Esophagus squamous epithelium (tissue), 5 donors: ENCODE measurements at places on chromosomes 5 and 9. TPM values are rescaled to one million over a fixed set of nuclear protein-coding genes. Genes with fewer than 3 reads are reported as not detected.

DNA sequence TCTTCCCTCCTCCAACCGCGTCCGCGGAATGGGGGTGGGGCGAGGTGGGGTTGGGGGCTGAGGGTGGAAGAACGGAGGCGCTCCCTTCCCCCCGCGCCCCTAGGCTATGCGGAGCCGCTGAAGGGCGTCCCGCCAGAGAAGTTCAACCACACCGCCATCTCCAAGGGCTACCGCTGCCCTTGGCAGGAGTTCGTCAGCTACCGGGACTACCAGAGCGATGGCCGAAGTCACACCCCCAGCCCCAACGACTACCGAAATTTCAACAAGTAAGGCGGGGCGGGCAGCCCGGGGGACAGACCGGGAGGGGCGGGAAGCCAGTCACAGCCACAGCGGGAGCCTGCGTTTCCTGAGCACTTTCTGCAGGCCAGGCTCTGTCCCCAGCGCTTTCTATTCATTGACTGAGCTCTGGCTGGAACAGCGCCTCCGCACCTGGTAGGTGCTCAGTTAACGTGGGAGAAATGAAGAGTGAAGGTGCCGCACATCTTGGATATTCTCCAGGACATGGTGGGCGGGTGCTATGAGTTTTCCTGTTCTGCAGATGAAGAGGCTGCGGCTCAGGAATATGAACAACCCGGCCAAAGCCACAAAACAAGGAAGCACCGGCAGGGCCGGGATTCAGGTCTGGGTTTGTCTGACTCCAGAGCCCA, 11.3 kb downstream of the MYOZ3 start:
- no peak for DNase-seq

GRCh38 chr9:110426052-110426709, 88.5 kb upstream of the TXNDC8 start:
- no peak for DNase-seq

DNA sequence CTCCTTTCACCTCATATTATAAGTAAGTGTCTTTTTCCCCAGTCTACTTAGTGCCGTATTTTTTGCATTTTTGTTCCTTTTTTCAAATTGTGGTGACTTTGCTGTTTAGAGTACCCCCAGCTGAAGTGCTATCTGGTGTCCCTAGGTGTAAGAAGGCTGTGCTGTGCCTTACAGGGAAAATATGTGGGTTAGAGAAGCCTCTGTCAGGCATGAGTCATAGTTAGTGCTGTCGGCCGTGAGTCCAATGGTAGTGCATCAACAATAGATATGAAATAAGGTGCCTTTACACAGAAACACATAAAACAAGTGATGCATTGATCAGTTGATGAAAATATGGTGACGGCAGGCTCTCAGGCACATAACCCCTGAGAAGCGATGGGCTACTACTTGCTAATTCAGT, 20.1 kb downstream of the SYK start:
- no peak for DNase-seq

GRCh38 chr5:16675806-16676205, 59.0 kb upstream of the RETREG1 start:
- DNase-seq, result no peak

- no peak for DNase-seq
These were observed 28.1 kb downstream of the IL7R start for GRCh38 chr5:35884773-35885172.

DNA sequence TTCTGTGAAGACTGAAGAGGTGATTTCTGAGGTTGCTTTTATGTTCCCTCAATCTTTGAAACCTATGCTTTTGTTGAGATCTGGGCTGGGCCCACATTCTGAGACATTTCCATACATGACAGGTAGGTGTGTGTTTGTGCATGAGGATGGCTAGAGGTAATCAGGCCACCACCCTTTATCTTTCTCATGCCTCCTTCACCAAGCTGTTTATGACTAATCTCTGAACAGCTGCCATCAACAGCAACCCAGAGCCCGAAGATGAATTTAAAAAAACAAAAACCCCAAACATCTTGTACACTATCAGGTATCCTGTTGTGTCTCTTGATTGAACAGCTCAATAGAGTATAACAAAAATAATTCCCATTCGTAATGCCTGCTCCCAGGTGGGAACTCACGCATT, 12.6 kb upstream of the C5orf46 start:
- no peak for DNase-seq

GRCh38 chr5:53027913-53028312, 38.8 kb downstream of the ITGA2 start:
- DNase-seq, result no peak

GRCh38 chr9:94639061-94639998, at the start of gene FBP1:
TSS of gene FBP1 (minus strand) at chr9:94639518. CDS start at chr9:94639310, 208 bp downstream.
- no peak for DNase-seq

DNA sequence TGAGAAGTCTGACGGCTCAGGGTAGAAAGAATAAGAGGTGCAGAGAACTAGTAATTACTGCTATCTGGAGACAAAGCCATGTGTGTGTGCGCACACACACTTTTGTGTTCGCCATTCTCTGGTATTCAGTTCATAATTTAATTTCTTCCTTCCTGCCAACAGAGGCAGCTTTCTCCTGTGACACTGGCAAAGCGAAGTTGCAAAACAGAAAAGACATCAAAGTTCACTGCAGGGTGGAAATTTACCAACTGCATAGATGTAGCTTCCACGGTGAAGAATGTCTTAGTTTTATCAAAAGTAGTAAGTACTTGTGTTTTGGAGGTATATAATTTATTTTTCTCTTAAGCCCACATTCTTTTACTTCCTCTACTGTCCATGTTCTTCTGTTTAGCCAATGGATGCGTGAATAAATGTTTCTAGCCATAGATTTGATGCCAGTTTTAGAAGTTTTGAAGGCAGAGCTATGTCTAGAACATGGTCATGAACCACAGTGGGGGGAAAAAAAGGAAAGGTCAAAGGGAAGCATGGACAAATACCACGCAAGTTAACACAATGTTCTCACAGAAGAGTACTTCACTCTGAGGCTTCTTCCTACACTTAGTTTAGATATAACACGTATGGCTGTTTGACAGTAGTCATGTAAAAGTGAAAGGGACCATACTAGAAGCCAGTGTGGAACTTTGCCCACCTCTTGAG, 536.5 kb upstream of the GRIA1 start:
- DNase-seq, result no peak

DNA sequence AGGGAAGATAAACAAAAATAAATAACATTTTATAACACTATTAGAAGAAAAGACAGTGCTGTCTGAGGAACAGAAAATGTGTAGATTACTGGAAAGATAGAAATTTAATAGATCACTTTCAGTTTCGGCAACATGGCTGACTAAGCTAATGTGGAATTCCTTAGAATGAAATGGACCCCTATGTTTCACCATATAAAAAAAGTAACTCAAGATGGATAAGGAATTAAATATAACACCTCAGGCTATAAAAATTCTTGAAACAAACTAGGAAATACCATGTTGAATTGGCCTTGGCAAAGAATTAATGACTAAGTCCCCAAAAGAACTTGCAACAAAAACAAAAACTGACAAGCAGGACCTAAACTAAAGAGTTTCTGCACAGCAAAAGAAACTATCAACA, 558.3 kb downstream of the CHSY3 start:
- DNase-seq, result no peak

DNA sequence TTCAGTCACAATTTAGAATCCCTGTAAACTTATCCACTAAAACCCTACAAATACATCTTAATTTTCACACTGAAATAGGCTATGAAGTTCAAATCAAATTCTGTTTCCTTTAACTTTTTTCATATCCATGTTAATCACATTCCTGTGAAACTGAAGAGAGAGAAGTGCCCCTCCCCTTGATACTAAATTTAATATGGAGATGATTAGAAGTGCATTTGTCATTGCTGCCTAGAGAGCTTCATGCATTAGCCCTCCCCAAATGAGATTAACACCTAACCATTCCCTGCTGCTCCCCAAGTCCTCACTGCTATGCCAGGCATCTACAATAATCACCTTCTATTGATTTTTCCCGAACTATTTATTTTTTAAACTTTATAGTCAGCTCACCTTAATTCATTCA, 85.1 kb upstream of the SPOCK1 start:
- DNase-seq, result no peak

DNA sequence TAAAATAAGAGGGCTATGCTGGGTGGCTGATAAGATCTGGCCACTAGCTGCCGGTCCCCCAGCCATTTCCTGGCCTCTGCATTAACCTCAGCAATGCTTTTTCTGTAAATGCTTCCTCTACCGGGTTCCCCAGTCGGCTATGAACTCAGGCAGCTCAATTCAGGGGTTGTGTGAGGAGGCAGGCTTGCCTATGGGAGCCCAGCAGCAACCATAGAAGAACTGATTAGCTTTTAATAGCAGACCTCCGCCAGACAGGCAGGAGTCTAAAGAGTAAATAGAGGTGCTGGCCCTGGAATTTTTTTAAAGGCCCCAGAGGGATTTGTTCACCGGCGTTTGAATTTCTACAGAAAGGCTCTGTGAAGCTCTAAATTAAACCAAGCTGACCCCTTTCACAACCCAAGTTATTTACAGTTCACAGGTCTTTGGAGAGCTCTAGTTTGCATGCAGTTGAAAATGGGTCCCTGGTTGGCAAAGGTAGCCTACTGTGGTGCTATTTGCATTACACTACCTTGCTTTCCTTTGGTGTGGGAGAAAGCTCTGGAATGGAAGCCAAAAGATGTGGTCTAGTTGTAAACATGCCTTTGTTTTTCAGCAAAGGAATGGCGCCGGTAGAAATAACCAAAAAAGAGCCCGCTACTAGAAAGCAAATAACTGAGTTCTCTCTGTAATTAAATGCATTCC, 289.7 kb upstream of the SEMA6A start:
- DNase-seq, result no peak

DNA sequence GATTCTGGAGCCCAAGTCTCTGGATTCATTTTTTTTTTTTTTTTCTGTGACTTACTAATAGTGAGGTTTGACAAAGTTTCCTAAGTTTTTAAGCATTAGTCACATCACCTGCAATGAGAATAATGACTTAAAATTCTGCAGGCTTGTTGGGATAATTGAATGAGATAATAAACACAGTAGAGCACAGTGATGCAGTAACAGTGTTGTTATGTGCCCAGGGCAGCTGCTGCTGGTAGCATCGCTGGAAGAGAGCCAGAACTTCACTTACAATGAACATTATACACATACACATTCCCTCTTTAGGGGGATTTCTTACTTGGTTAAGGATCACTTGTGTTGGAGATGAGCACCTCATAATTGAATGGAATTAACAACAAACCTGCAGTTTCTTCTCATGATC, 78.9 kb downstream of the ALDH7A1 start:
- no peak for DNase-seq

DNA sequence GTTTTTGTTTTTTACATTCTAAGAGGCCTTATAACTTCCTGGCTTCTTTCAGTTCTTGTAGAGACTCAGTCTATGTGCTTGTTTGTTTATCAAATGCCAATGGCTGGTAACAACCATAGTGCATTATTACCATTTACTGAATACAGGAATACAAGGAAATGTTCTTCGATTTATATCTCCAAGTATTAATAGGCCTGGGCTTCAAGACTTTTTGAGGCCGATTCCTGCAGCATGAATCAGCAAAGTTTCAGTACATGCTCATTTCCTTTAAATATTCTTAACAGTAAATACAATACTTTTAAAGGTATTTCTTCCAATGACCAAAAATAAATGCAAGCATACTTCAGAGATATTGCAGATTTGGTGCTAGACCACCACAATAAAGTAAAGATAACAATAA, 535.3 kb downstream of the EFNA5 start:
- no peak for DNase-seq

GRCh38 chr5:67963789-67964519, 251.6 kb upstream of the PIK3R1 start:
- no peak for DNase-seq

DNA sequence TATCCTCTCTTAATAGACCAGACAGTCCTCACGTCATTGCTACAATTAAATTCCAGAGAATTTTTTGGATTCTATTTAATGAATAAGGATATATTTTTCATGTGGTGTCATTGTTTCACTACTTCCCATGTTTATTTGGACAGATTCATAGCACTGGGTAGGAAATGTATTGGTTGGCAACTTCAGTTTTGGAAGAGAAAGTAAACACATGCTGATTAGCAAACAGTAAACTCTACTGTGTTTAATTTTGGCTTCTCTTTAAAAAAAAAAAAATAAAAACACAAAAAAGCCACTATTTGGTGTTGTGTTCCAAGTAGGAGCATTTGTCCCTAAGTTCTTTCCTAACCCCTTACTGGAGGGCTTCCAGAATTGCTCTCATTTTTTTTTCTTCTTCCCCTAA, 77.3 kb downstream of the NFIB start:
- no peak for DNase-seq

DNA sequence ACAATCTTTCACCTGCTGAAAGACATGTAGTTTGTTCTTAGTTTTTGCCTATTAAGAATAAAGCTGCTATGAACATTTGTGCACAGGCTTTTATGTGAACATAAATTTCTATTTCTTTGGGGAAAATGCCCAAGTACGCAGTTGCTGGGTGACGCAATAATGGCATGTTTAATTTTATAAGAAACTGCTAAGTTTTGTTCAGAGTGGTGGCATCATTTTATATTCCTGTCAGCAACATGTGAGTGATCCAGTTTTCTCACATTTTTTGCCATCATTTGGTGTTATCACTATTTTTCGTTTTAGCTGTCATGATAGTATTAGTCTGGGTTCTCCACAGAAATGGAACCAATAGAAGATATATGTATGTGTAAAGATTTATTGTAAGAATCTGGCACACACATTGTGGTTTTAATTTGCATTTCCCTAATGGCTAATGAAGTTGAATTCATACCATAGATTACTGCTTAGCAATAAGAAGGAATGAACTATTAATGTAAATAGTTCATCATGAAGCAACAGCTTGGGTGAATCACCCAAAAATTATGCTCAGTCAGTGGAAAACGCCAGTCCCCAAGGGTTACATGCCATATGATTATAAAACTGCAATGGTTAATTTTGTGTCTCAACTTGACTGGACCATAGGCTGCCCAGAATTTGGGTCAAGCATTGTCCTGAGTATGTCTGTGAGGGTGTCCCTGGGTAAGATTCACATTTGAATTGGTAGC, 358.6 kb downstream of the MSX2 start:
- DNase-seq, result no peak

- DNase-seq, result no peak
These were observed 24.9 kb downstream of the TENT2 start for GRCh38 chr5:79636981-79637733.

- DNase-seq, result no peak
These were observed 2292.6 kb upstream of the C9orf72 start for GRCh38 chr9:29865764-29866313.

DNA sequence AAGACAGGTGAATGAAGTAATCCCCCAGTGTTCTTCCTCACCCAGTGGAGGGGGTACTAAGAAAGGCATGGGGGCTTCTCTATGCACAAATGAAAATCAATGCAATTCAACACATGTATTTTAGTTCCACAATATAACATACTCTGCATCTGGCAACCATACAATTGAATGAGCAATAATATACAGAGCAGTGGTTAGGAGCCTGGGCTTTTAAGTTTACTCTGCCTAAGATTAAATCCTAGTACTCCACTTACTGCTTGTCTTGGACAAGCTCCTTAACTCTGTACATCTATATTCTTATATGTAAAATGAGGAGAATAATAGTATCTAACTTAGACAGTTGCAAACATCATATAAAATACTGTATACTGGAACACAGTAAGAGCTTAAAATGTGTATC, 195.4 kb upstream of the TRIM32 start:
- no peak for DNase-seq

GABRA6 gene
- total RNA-seq, result not detected

OR2V2 gene
- not detected for total RNA-seq

INSL4 gene
- not detected for total RNA-seq

TRMT10B gene
- 2.6 TPM for total RNA-seq

PAX5 gene
- not detected for total RNA-seq

NDUFS6 gene
- total RNA-seq, result 72.7 TPM

FOXD4L6 gene
- not detected for total RNA-seq
